ENCODE measurements at places on chromosomes 16 and 17.
A peak's percentile ranks its signal among the peaks of the same experiment; 100 is the strongest.

DNA sequence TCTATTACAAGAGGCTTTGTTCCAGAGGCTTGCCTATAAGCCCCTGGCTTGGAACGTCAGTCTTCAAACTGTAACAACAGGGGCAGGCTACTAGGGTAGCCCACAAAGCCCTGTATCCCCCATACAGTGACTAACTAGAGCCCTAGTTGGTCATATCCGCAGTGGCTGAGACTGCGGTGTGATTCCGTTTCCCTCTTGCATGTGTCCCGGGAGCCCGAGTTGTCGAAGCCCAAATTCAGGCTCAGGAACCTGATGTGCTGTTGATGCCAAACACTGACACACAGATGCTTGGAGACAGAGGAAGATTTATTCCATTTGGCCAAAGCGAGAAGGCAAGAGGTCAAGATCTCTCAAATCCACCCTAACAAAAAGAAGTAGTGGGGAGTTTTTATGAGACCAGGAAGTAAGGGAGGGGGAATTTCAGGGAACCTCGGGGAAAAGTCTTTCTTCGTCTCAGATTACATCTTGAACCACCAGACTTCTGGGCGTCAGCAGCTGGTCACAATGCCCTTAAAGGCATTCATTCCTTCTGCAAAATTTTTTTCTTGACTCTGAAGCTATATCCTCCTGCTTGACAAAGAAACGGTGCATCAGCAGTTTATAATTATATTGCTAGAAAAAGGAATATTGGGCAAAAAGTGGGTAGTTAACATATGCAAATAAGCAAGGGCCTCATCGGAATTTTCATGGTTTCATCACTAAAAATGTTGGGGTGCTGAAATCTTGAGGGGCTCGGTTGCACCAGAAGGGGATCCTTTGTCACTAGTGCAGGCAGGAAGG is 879 bp downstream of the SLFN5 start:
- DNase-seq = peak; percentile 12

- no peak for DNase-seq
Observed at GRCh38 chr16:67034487-67034886, 5.5 kb downstream of the CBFB start.

DNA sequence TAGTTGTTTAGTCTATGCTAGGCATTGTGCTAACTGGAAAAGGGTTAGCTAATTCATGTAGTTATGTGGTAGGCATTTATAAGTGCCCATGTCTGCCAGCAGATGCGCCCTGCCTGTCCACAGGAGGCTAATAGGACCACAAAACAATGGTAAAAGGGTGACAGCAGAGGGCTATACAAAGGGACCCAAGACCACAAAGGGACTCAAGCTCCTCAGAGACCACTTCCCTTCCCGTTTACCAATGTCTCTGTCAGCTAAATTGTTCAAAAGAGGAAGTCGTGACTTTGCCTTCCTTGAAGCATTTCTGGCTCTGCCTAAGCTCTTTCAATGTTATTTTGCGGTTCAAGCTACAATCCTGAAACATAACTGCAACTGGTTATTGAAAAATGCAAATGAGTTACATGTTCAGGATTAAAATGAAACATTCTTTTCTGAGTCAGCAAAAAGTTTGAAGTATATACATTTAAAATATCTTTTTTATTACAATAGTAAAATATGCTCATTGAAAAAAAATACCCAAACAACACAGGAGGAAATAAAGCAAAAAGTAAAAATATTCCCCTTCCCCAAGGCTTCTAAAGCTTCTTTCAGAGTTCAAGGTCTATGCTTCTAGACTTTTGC is 149.2 kb downstream of the MAF start:
- no peak for DNase-seq

DNA sequence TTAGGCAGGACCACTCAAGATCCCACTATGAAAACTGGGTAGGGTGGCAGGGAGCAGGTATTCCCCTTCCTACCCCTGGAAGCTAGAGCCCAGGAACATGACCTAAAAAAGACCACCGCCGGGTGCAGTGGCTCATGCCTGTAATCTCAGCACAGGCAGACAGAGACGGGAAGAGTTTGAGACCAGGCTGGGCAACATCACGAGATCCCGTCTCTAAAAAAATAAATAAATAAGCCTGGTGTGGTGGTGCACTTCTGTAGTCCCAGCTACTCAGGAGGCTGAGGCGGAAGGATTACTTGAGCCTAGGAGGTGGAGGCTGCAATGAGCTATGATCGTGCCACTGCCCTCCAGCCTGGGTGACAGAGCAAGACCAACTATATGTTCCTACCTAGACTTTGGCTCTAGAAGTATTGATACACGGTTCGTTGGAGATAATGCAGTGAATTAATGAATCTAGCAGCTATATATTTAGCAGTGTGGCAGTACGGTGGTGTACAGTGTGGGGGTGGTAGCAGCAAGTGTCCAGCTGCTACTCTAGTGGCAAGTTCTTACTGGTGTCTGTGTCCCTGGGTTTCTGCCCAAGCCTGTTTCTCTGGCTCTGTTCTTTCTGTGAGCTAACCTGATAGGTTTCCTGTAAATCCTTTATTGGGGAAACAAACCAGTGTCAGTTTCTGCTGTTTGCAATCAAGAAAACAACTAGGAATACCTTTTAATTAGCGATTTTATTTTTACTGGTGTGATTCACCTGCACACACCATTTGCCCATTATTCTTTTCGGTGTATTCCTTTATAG is 3.3 kb upstream of the USP31 start:
- no peak for DNase-seq

GRCh38 chr17:46194393-46195216 is 1.4 kb upstream of the KANSL1 start:
- peak; percentile 58 for DNase-seq

DNA sequence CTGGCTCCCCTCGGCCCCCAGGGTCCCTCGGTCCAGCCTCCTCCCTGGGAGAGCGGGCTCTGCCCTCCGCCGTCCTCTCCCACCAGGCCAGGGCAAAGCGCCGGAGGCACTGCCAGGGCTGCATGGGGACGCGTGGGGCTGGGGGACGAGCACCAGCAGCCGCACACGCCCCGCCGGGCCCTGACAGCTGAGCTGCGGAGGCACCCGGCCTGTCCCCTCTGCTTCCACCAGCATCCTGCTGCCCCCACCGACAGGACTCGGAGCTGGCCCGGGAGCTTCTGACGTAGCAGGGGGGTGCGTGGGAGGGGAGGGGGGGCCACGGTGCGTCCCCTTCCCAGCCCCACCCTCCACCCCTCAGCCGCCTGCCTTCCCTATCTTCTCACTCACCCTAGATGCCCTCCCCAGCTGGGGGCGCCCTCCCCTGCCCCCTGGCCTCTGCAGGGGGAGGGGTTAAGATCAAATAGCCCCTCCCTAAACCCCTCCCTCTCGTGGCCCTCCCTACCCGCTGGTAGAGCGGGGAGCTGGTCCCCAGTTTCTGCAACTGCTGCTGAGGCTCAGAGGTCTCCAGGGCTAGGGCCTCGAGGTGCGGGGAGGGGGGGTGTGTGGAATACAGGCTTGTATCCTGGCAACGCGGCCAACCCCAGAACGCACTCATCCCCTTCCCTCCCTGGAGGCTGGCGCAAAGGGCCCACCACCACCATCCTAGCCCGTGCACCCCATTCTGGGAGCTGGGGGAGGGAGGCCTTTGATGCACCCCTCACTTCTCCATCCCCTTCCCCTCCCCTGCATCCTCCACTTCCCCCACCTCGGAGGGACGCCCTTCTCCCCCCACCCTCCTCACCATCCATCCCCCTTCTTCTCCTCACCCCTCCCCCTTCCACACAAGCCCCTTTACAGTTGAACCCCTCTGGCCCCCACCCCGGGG is 1.0 kb downstream of the SRCIN1 start:
- peak; percentile 69 for DNase-seq

- DNase-seq = no peak
Observed at GRCh38 chr17:74840989-74841666, 18.6 kb downstream of the GRIN2C start.

- no peak for DNase-seq
Observed at GRCh38 chr17:5758651-5759050, 174.3 kb upstream of the NLRP1 start.

DNA sequence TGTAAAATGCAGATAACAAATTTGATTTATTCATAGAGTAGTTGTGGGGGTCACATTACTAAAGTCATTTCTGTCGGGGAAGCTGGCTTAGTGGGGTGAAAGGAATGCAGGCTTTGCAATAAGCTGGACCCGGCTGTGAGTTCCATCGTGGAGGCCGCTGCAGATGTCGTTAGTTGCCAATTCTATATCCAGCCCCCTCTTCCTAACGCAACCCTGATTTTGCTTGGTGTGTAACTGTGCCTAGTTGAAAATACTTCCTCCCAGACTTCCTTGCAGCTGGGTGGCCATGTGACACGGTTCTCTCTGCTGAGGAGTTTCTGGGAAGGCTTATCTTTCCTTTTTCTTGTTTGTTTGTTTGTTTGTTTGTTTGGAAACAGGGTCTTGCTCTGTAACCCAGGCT is 4.5 kb downstream of the MFSD6L start:
- no peak for DNase-seq
